ENCODE measurements at places on chromosomes 2 and 18.

GRCh38 chr2:128986867-128987268, 668.2 kb upstream of the HS6ST1 start:
- no peak for DNase-seq

DNA sequence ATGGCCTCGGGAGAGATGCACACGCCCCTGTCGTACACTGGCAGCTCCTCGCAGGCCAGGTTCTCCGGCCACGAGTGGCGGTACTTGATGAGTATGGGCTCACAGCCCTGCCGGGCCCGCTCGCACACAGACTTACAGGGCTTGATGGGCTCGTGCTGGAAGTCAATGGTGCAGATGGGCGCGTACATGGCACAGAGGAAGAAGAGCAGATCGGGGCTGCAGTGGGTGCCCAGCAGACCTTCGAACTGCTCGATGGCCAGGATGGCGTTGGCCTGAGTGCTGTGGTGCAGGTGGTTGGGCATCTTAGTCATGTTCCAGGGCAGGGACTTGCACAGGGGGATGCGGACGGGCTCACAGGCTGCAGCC, 359 bp downstream of the FRZB start:
- DNase-seq: no peak

- DNase-seq: no peak
Measured at GRCh38 chr18:49766646-49767045, 46.7 kb downstream of the ACAA2 start.

DNA sequence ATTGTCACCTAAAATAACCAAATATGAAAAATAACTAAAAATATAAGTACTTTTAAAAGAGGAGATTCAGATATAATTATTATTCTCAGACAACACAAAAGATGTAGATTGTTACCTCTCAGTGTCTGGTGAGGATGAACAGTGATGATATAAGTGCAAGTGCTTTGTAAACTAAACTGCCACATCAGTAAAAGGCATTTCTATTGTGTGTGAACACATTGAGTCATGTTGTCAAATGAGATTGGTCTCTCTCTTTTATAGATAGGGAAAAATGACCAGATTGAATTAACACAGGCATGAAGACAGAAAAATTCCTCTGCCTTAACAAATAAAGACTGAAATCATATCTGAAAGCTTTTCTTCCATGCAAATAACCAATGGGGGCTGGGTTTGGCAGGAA, 182.4 kb upstream of the TMEFF2 start:
- DNase-seq: no peak

- DNase-seq: no peak
Measured at GRCh38 chr2:197211881-197212342, 98.7 kb downstream of the ANKRD44 start.

GRCh38 chr2:124534028-124534427, 508.9 kb downstream of the CNTNAP5 start:
- DNase-seq: no peak

GRCh38 chr2:165647409-165647808, 146.6 kb downstream of the GALNT3 start:
- DNase-seq: no peak

- DNase-seq: no peak
Measured at GRCh38 chr2:8511868-8512612, 169.8 kb upstream of the ID2 start.

DNA sequence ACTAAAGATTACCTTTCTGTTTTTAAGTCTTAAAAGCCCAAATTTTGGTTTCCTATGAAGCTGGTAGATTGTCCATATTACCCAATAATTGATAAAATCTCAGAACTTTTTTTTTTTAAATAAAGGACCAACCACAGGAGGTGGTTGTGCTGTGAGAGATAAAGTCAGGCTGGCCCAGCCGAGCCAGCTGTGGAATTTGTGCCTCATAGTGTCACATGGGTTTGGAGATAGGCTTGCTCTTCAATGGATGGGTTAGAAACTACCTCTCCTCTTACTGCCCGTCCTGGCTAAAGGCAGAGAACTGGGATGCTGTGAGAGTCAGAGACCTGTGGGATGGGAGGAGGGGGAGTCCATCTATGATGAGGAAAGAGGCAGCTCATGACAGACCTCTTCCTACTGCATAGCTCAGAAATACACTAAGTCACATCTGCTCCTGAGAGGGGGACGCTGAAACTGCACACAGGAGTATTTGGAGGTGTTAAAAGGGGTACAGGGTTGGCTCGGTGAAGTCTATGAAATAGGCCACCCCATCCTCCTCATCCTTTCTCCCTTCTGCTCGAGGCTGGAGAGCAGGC, 99.7 kb upstream of the MGAT4A start:
- DNase-seq: no peak

DNA sequence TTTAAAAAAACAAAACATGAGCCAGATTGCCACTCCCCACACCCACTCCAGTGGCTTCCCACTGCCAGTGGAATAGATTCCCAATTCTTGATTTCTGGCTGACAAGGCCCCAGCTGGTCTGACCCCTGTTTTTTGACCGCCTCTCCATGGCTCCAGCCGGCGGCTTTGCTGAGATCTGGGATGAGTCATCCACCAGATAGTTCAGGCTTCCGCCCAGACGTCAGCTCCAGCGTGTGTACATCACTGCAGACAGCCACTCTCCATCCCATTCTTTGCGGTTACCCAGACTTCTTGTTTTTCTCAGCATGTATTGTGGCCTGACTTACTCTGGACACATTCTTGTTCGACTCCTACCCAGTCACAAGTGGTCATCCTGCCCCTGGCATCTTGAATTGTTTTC, 227.9 kb downstream of the GBX2 start:
- peak; percentile 8 for DNase-seq

DNA sequence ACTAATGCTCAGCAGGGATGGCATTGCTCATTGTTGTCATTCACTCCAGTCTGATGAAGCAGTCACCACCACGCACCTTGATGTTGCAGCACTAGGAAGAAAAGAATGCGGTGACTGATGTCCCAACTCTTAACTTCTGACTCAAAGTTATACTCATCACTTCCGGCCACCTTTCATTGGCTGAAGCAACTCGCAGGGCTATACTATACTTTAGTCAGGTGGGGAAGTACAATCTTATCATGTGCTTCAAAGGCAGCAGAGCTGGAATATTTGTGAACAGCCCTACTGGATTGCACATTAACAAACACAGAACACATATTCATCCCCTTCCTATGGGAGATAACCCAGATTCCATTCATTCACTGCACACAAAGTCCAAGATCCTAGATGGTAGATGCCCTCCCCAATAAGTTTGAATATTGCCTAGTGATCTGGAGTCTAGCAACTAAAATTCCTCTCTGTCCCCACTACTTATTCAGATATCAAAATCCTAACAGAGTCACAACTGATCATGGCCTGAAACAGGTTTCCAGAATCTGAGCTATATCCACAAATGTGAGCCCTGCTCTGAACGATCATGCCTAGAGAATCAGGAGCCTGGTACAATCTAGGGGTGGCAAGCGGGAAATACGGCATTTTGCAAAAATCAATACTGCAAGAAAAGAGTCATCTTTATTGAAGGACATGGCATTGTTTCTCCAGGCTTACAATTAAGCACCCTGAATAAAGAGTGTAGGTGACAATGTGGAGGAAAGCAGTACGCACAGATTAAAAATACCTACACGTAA, 3.4 kb upstream of the SPATS2L start:
- no peak for DNase-seq

- DNase-seq: no peak
Measured at GRCh38 chr2:188430705-188431104, 139.0 kb downstream of the GULP1 start.

- no peak for DNase-seq
Measured at GRCh38 chr18:61397222-61397621, 64.0 kb downstream of the CDH20 start.

- no peak for DNase-seq
Measured at GRCh38 chr18:32201948-32202672, 12.3 kb downstream of the MEP1B start.

GRCh38 chr2:143674051-143674450, 544.8 kb downstream of the ARHGAP15 start:
- no peak for DNase-seq

DNA sequence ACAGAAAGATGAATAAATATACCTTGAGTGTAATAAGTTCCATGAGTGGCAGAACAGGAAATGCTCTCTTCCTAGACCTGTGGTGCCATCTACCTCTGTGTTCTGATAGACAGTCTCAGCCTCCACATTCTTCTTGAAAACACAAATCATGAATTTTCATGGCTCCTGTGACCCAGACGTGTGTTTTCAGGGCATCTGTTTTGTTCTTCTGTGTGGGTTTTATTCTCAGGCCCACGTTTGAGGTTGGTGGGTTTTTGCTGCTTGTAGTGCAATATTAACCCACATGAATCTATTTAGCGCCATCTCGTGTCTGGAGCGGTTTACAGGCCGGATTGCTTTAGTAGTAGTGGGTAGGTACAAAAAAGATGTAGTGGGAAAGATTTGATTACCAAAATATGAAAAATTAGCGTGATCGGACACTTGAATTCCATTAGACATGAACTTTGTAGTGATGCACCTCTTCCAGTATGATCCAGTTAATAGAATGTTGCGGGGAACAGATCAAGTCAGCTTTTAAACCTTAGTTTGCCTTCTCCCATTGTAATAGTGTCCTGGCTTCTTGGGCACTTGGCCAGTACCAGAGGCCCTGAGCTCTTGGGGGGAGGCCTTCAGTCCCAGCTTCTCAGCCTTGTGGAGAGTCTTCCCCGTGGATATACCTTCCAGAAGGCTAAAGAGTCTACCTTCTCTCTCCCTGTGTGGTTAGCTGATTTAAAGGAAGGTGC, 256.5 kb downstream of the TPGS2 start:
- DNase-seq: peak; percentile 32

DNA sequence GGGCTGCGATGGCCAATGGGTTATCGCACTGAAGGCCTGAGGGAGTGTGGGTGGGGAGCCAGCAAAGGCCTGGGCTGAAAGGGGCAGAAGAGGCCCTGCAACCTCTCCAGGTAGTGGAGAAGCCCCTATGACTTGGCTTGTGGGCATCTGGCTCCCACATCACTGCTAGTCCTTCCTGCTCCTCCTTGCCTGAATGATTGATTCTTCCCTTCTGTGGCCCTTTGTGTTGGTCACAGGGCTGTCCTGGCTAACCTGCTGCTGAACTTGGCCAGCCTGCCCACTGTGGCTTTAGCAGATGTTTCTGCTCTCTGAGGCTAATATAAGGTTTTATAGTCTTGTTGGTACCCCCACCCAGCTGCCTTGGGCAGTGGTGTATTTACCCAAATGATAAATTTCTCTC, 136.2 kb upstream of the ALPP start:
- no peak for DNase-seq

GRCh38 chr2:31785876-31786275, 205.1 kb upstream of the SRD5A2 start:
- DNase-seq: no peak

GRCh38 chr18:34794348-34794747, 84.2 kb downstream of the DTNA start:
- no peak for DNase-seq

- DNase-seq: no peak
Measured at GRCh38 chr2:39068299-39069135, 52.3 kb downstream of the SOS1 start.

DNA sequence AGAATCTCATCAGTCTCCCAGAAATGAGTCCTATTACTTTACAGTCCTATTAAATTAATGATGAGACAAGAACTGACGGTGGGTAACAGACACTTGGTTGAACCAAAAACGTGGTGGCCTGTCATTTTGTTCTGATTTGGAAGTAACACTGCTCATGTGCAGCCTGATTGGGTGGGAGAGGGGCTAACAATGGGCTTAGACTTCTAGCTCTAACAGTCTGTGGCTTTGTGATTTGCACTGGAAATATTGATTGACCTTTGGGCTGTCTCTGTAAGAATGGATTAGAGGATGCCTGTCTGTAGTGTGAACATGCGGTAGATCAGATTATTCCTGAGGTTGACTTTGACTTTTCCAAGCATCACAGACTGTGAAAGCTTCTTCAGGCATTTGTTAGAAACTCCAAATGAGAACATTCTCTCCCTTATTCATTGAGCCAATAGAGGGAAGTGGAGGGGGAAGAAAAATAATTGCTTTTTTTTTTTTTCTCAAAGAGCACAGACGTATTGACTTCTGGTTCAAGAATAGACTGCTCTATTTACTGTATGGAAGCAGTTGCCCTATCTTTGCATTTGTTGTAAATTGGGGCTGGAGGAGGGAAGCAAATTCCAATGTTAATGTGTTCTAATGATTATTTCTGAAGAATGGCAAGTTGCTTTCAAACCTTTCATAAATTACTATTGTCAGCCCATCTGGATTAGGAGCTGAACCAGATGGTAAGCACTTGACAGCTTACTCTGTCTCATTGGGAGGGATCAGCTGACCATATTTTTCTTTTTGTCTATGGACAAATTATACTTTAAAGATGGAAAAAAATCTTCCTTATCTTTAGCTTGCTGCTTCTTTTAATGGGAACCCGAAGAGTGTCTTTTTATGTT, 85.8 kb upstream of the TTN start:
- DNase-seq: no peak

- no peak for DNase-seq
Measured at GRCh38 chr2:15092181-15092580, 459.7 kb downstream of the LRATD1 start.

- DNase-seq: no peak
Measured at GRCh38 chr2:240403396-240404104, 31.9 kb upstream of the GPC1 start.

GRCh38 chr2:25369439-25369838, 27.7 kb upstream of the DNMT3A start:
- no peak for DNase-seq

- peak; percentile 46 for DNase-seq
Measured at GRCh38 chr2:201642579-201643215, 606 bp downstream of the TMEM237 start.

GRCh38 chr2:71891719-71892422, 255.8 kb downstream of the CYP26B1 start:
- no peak for DNase-seq

DNA sequence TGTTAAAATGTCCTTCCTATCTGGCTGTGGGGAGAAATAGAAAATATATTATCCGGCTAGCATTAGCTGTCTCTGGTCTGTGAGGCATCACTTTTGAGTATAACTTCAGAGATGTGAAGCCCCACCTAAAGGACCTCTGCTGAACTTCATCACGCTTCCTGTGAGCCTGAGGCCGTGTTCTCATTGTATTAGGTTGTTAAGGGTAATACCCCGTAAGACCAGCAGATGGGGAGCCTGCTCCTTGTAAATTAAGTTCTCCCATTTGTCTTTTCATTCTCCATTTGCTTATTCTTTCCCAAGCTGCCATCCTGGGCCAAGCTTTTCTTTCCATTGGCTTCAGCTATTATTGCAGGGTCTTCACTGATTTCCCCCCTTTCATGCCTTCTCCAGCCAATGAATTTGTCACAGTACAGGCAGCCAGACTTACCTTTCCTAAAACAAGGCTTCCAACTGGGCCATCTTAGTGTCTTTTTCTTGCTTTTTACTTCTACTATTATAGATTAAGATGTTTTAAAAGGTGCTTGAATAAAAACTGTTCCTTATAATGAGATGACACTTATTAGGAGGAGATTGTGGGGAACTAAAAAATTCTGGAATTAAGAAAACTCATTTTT, 12.4 kb downstream of the NIF3L1 start:
- peak; percentile 69 for DNase-seq

DNA sequence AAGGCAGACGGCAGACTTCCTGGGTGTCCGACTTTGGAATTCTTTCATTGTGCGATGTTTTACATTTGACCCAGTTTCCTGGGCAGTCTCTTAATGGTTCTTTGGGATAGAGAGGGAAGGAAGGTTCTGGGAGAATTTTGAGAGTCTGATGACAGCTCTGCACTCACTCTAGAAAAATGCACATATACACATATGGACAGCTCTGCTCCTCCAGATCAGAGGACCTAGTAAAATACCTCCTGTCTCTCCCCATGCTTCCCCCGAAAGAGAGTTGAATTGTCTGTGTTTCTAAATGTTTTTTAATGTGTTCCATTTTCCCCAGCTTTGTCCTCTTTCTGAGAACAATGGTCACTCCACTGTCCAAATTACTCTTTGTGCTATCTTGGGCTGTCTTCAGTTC, 102.0 kb upstream of the CXCR4 start:
- no peak for DNase-seq

GRCh38 chr18:59539108-59539507, 158.1 kb downstream of the CCBE1 start:
- no peak for DNase-seq
